Sigmoid colon (tissue), 7 donors: ENCODE measurements at places on chromosomes 16 and 17. TPM values are rescaled to one million over a fixed set of nuclear protein-coding genes. Genes with fewer than 3 reads are reported as not detected.

GRCh38 chr17:17107891-17108431, 65.7 kb downstream of the MPRIP start:
- no peak overlapping the region for H3K4me3 ChIP-seq
- H3K36me3 ChIP-seq = no peaks in the 10 kb centered on the region
- H3K27ac ChIP-seq = peak overlapping the region; percentile 55
- H3K27me3 ChIP-seq = no peaks in the 10 kb centered on the region
- no peak for DNase-seq

GRCh38 chr16:4664538-4665418, 28.6 kb upstream of the NUDT16L1 start:
- no peak for DNase-seq
- H3K4me1 ChIP-seq = peaks cover 12% of the 10 kb centered on the region
- H3K36me3 ChIP-seq = peaks cover 64% of the 10 kb centered on the region

- no peaks in the 10 kb centered on the region for H3K36me3 ChIP-seq
- H3K4me3 ChIP-seq = no peak overlapping the region
- H3K27me3 ChIP-seq = no peaks in the 10 kb centered on the region
- H3K4me1 ChIP-seq = no peaks in the 10 kb centered on the region
Measured at GRCh38 chr17:73214851-73215250, 22.0 kb downstream of the COG1 start.

Gene CALB2
- 5.2 TPM for total RNA-seq
